ENCODE measurements at places on chromosomes 5 and 9.

DNA sequence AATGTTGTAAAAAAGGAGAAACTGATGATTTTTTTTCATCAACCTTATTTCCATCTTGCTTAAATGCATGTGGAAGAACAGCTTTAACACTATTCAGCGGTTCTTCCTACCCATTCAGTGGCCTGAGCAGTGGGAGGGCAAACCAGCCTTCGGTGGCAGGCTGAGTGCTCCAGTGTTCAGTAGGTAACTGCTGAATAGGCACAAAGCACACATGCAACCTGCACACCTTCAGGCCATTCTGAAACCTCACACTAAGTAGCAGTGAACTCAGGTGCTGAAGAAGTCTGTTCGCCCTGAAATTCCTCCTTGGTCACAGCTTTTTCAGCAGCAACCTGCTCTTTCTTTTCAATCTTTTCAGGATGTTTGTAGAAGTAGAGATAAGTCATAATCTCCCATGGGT lies 26.1 kb downstream of the FBXO4 start:
- DNase-seq = no peak

DNA sequence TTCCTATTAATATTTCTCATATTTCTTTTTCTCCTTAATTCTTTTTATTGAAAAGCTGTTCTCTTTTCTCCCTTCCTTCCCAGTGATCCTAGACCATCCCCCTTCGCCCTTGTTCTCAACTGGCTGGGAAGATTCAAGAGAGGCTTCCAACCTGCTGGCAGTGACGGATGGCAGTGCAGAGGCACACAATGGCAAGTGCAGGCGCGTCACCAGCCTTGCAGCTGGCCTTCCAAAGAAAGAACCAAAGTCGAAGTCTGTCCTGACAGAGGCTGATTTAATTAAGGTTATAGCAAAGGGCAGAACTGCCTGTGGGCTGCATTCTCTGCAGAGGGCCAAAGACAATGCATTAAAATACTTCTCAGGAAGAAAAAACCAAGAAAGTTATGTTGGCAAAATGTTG lies 7.4 kb downstream of the CEMIP2 start:
- DNase-seq = no peak

GRCh38 chr9:114370968-114371320 lies 16.8 kb downstream of the AKNA start:
- peak; percentile 52 for DNase-seq

DNA sequence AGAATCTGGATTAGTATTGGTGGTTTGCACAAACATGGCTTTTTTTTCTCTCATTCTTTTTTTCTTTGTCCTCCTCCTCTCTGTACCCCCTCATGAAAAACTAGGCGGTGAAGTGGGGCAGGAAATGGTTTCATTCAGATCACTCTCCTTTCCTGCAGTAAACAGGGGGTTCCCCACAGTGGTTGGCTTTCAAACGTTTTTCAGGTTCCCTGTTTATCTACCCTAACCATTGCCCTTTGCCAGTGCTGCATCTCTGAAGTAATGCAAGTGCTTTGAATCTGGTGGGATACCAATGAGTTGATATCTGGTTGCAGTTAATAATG lies 29.8 kb downstream of the NR4A3 start:
- DNase-seq = no peak

DNA sequence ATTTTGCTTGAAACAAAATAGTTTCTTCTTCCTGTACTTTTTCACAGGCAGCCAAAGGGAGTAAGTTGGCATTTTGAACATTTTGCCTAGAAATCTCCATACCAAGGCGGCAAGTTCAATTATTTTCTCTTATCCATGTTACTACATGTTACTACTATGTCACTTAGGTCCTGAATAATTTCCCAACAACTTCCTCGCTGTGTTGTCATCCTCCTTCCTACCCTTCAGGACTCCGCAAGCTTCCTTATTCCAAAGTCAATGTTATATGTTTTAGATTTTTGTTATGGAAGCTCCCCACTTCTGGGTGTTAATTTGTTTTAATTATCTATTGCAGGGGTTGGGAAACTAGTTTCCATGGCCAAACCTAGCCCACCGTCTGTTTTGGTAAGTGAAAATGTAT lies 9.9 kb upstream of the B4GALT1 start:
- no peak for DNase-seq

DNA sequence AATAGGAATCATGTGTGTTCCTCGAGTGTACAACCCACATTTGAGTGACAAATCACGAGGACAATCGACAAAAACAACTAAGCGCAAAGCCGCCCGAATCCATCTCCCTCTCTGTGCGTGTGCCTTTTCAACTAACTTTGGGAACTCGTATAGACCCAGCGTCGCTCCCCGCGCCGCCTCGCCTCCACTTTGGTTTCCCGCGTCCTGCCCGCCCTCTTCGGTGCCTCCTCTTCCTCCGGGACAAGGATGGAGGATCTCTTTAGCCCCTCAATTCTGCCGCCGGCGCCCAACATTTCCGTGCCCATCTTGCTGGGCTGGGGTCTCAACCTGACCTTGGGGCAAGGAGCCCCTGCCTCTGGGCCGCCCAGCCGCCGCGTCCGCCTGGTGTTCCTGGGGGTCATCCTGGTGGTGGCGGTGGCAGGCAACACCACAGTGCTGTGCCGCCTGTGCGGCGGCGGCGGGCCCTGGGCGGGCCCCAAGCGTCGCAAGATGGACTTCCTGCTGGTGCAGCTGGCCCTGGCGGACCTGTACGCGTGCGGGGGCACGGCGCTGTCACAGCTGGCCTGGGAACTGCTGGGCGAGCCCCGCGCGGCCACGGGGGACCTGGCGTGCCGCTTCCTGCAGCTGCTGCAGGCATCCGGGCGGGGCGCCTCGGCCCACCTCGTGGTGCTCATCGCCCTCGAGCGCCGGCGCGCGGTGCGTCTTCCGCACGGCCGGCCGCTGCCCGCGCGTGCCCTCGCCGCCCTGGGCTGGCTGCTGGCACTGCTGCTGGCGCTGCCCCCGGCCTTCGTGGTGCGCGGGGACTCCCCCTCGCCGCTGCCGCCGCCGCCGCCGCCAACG lies at the start of gene GPR150:
TSS of gene GPR150 (plus strand) at position 58 of the 840 bp plus-strand sequence. CDS start at position 247, 189 bp downstream.
- peak; percentile 84 for DNase-seq

DNA sequence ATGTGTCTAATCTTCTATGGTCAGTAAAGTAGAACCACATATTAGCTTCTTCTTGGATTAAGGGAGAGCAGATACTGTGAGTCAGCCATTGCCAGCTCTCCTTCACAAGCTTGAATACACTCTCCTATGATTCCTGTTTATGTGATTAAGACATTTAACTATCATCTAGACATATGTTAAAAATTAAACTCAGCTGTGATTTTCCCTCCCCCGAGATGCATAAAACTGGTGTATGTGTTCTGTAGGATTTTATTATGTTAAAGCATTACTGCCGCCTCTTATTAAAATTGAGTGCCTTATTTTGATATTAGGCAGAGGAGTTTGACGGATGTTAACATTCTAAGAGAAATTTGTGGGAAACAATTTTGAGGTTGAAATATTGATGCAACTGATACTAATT lies 114.6 kb downstream of the ACTBL2 start:
- DNase-seq = no peak

- no peak for DNase-seq
Observed at GRCh38 chr5:155587458-155587857, 573.9 kb downstream of the KIF4B start.

DNA sequence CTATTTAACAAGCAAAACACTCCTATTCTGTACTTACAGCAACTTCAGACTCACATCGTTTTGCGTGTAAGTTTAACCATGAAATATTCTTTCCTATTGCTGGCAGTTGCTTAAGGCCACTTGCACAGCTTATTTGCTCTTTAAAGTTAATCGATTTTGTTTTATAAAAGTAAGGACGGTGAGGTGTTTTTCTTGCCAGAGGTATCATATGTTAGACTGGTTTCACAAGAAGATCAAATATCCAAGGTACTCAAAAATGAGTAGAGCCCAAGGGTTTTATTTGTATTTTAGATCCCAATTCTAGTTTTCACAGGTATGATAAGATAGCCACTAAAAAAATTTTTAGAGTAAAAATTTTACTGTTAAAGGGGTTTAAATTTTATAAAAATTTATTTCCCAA lies 16.2 kb downstream of the CLINT1 start:
- no peak for DNase-seq

GRCh38 chr5:132751971-132752580 lies 4.8 kb downstream of the CCNI2 start:
- no peak for DNase-seq
